ENCODE measurements at places on chromosomes 12 and 14.

DNA sequence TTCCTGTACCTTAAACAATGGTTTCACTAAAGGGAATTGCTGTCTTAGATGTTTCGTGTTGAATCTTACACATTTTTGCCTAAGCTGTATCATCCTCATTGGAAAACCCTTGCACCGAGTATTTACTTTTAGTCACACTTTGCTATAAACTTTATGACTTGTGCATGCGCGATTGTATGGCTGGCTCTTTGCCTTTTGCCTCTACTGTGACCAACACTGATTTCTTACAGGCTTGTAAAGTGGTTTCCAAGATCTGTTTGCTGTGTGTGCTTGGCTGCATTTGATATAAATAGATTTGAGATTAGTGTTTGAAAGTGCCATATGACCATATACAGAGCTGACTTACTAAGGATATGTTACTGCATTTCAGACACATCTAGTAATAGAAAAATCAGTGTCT is 40.5 kb downstream of the RASSF3 start:
- no peak for DNase-seq

DNA sequence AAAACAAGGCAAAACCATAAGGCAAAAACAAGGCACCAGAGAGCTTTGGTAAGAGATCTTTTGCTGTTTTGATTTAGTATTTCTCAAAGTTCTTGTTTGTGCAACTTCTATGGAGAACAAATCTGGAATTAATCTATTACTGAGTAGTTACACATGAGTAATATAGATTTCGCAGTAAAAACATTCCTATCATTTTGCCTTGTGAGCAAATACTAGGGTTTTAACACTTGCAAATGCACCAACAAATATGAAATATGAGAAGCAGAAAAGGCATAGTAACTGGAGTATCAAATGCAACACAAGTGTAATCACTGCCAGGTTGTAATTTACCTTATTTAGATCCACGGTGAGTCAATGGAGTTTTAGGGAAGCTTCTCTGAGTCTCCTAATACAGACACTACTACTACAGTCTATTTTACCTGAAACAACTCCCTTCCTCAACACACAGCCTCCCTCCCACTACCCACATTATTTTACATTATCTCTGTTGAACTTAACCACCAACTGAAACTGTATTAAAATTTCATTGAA is 324.1 kb downstream of the FLRT2 start:
- no peak for DNase-seq

- DNase-seq, result no peak
These were observed 161.0 kb upstream of the RMST start for GRCh38 chr12:97301576-97301975.

DNA sequence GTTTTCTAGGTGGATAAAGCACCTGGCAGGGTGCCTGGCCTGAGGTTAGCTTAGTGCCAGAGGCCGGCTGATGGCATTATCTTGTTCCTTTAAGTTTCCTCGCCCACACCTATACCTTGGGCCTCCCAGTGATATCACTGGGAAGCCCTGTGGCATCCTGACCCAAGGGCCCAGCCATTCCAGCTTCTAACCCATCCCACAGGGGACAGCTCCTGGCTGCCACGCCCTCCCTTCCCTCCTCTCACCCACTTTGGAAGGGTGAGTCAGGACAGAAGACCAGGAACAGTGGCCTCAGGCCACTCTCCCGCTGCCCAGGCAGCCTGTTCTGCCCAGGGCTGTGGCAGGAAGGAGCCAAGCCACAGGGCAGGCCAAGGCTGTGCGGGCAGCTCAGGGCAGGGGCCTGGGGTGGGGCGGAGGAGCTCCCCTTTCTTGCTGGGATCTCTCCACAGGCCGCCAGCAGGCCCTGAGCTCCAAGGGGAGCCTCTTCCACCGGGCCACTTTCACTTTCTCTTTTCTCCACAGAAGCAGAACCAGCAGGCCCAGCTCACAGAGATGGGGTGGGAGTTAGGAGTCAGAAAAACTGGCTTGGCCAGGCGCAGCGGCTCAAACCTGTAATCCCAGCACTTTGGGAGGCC is 75.1 kb downstream of the IRF2BPL start:
- DNase-seq, result no peak

DNA sequence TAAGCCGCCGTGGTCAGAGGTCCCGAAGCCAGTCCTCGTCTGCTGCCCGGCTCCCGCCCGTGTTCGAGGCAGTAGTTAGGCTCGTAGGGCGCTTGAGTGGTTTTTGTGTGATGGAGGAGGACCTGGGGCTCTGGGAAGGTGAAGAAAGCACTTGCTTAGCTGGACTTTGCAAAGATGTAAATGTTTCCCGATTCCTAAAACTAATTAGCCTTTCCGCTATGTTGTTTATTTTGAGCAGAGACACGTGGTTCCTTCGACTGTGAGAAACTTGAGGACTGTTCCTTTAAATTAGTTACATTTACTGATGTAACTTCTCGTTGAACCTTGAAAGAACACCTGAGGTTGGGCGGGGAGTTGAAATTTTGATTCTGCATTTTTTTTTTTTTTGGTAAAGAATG is 33.9 kb downstream of the MIA2 start:
- no peak for DNase-seq

- no peak for DNase-seq
These were observed 1.3 kb upstream of the RNU6-7 start for GRCh38 chr14:32200368-32201192.

GRCh38 chr12:126492181-126492580 is 1426.9 kb downstream of the AACS start:
- no peak for DNase-seq

All from stimulated activated CD4-positive, alpha-beta T cell treated with anti-CD3 and anti-CD28 coated beads, Interleukin-15, amount 100 ng/mL, for 48 hours (primary cell).